ENCODE measurements at places on chromosomes 5 and 9. TPM values are rescaled to one million over a fixed set of nuclear protein-coding genes. Genes with fewer than 3 reads are reported as not detected.

DNA sequence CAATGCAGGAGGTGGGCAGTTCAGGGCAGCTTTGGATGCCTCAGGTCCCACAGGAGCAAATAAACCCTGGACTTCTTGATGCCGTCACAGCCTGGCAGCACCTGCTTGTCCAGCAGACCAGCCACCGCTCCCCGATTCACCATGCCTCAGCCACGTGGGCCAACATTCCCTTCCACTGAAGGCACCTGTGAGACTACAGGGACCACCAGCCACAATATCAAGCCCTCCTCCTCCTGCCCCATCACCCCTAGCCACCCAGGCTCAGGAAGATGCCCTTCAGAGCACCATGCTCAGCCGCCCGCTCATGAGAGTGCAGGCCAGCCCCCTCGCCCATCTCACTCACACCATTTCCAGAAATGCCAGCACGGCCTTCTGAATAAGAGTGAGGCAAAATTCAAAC lies 234.7 kb downstream of the SYK start:
- H3K27me3 ChIP-seq, result no peaks in the 10 kb centered on the region
- peaks cover 16% of the 10 kb centered on the region for H3K4me1 ChIP-seq
- no peaks in the 10 kb centered on the region for H3K36me3 ChIP-seq
- H3K27ac ChIP-seq, result no peak overlapping the region
- no peak for DNase-seq

GRCh38 chr5:108024986-108025385 lies 354.2 kb upstream of the EFNA5 start:
- no peaks in the 10 kb centered on the region for H3K27me3 ChIP-seq
- H3K4me1 ChIP-seq, result no peaks in the 10 kb centered on the region
- H3K4me3 ChIP-seq, result no peak overlapping the region
- H3K27ac ChIP-seq, result no peak overlapping the region
- no peak for DNase-seq

GRCh38 chr5:18403941-18404438 lies 769.7 kb downstream of the TAF11L14 start:
- H3K27me3 ChIP-seq, result no peaks in the 10 kb centered on the region
- no peak overlapping the region for H3K27ac ChIP-seq
- DNase-seq, result no peak
- no peaks in the 10 kb centered on the region for H3K4me1 ChIP-seq
- H3K4me3 ChIP-seq, result no peak overlapping the region

- no peaks in the 10 kb centered on the region for H3K36me3 ChIP-seq
- no peaks in the 10 kb centered on the region for H3K27me3 ChIP-seq
- peak; percentile 60 for DNase-seq
These were observed 974 bp downstream of the CLINT1 start for GRCh38 chr5:157857816-157858526.

SPINK14 gene
- total RNA-seq, result not detected

ADAMTS19 gene
- total RNA-seq, result 0.33 TPM

THBS4 gene
- 1.5 TPM for total RNA-seq

DNA sequence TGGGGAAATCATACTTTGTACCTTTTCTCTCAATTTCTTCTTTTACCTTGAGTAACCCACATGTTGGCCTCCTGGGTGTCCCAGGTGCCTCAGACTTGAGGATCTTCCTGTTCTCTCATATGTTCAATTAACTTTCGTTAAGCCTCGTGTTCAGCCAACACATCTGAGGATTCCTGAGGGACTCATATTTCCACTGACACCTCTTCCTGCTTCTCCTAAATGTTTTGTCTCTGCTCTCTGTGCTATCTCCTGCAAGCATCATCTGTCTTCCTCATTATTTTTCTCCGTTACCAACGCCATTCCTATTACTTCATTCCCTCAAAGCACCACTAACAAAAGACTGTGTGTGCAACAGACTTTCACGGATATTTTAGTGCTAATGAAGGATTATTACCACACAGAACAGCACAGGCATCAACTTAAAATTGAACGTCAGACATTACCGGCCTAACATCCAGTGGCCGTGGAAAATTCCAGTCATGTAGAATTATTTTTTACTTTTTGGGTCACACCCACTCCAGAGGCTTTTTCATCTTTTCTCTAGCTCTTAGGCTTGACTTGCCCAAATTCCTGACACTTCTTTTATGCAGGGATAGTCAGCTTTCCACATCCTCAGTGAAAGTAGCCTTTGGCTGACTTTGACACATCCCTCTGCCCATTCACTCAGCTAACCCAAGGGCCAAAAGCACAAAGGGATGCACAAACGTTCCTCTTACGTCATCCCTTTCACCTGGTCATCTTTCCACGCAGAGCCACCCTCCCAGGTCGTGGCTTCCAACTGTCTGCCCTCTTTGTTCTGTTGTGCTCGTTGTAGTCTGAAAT lies 46.0 kb upstream of the OSMR start:
- no peak for DNase-seq
- no peaks in the 10 kb centered on the region for H3K36me3 ChIP-seq
- H3K4me3 ChIP-seq, result no peak overlapping the region

DNA sequence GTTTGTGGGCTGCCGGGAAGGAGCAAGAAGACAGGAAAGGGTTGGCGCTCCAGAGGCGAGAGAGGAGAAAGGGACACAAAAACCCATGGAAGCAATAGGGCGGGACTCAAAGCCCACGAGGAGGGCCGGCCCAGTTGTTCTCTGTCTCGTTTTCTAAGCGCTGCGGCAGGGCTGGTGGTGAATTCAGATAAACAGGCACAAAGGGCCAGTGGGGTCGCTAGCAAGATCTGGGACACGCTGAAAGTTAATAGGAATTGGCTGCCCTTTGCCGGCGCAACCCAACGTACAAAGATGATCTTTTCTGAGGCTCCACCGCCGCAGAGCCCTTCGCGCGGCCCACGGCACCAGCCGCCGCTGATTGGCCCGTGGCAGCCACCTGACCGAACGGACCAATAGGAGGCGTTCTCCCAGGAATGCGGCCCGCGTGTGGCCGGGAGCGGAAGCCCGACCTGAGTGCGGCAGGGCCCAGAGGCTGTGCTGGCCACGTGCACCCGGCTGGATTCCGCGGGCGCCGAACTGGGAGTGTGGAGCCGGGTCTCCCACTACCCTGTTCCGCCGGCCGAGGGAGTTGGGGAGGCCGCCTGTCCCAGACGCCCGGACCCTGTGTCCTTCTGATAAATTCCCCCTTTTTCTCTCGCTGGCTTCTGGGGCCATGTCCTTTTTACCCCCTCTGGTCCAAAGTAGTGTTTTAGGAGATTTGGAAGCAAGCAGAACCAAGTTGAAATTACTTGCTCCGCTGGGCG lies 16.8 kb upstream of the NSD1 start:
- H3K4me3 ChIP-seq, result no peak overlapping the region
- DNase-seq, result peak; percentile 81
- H3K27ac ChIP-seq, result peak overlapping the region; percentile 19
- H3K27me3 ChIP-seq, result no peaks in the 10 kb centered on the region
- H3K36me3 ChIP-seq, result no peaks in the 10 kb centered on the region

DNA sequence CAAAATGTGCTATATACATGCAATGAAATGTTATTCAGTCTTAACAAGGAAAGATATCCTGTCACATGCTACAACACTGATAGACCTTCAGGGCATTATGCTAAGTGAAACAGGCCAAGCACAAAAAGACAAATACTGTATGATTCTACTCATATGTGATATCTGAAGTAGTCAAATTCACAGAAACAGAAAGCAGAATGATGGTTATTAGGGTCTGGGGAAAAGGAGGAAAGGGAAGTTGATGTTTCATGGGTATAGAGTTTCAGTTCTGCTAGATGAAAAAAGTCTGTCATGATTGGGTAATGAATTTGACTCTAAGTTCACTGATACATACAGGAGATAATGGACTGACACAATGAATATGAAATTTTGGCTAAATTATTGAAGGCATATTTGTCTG lies 11.2 kb upstream of the RIC1 start:
- H3K36me3 ChIP-seq, result no peaks in the 10 kb centered on the region
- peaks cover 5% of the 10 kb centered on the region for H3K4me1 ChIP-seq
- no peak overlapping the region for H3K4me3 ChIP-seq
- no peak overlapping the region for H3K27ac ChIP-seq
- DNase-seq, result no peak
- no peaks in the 10 kb centered on the region for H3K27me3 ChIP-seq

SLC46A2 gene
- not detected for total RNA-seq

- no peaks in the 10 kb centered on the region for H3K4me1 ChIP-seq
- no peaks in the 10 kb centered on the region for H3K27me3 ChIP-seq
- DNase-seq, result no peak
- H3K4me3 ChIP-seq, result no peak overlapping the region
These were observed 116.3 kb downstream of the RFX3 start for GRCh38 chr9:3409453-3409852.

DNA sequence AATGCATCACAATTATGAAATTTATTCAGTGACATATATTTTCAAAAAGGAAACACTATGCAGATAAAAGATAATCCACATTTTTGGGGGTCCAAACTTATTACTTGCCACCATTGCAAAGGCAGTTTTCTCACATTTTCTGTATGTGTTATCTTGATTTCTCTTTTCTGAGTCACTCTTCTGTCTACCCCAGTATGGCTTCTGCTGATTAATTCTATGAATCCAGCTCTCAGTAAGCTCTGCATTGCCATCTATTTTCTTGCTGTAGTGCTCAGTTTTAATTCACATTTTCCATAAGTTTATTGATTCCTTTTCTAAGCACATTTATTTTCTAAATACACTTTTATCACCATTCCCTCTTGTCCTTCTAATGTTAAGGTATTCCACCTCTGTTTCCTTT lies 1.7 kb downstream of the IFNA10 start:
- DNase-seq, result no peak
- no peaks in the 10 kb centered on the region for H3K36me3 ChIP-seq
- H3K27me3 ChIP-seq, result no peaks in the 10 kb centered on the region
- H3K27ac ChIP-seq, result no peak overlapping the region
- H3K4me3 ChIP-seq, result no peak overlapping the region

DNA sequence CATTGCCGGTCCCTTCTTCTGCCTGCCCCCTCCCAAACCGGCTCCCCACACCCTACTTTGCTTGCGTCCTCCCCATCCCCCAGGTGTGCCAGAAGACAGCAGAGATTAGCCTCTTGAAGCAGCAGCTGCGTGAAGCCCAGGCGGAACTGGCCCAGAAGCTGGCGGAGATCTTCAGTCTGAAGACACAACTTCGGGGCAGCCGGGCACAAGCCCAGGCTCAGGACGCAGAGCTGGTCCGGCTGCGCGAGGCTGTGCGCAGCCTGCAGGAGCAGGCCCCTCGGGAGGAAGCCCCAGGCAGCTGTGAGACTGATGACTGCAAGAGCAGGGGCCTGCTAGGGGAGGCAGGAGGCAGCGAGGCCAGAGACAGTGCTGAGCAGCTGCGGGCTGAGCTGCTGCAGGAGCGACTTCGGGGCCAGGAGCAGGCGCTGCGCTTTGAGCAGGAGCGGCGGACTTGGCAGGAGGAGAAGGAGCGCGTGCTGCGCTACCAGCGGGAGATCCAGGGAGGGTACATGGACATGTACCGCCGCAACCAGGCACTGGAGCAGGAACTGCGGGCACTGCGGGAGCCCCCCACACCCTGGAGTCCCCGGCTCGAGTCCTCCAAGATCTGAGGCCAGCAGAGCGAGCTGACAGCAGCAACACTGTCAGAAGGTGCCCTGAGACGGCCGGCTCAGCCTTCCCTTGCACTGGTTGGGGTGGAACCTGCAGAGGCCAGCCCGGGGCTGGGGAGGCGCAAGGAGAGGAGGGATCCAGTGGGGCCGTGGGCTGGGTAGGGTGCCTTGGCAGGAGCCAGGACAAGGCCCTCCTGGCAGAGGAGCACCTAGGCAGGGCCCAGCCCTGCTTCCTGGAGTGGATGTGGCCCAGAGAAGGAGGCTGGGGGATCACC lies 8.3 kb downstream of the N4BP3 start:
- no peaks in the 10 kb centered on the region for H3K4me1 ChIP-seq
- H3K4me3 ChIP-seq, result no peak overlapping the region
- H3K27ac ChIP-seq, result no peak overlapping the region
- peak; percentile 9 for DNase-seq
- H3K27me3 ChIP-seq, result peaks cover 14% of the 10 kb centered on the region

PCDHB13 gene
- 0.26 TPM for total RNA-seq

DNA sequence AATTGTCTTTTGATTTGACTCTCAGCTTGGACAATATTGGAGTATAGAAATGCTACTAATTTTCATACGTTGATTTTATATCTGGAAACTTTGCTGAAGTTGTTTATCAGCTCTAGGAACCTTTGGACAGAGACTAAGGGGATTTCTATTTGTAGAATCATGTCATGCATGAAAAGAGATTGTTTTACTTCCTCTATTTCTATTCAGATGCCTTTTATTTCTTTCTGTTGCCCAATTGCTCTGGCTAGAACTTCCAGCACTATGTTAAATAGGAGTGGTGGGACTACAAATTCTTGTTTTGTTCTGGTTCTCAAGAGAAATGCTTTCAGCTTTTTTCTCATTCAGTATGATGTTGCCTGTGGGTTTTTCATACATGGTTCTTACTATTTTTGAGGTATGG lies 112.8 kb upstream of the CDH12 start:
- H3K27me3 ChIP-seq, result no peaks in the 10 kb centered on the region
- no peaks in the 10 kb centered on the region for H3K4me1 ChIP-seq
- H3K36me3 ChIP-seq, result no peaks in the 10 kb centered on the region
- H3K4me3 ChIP-seq, result no peak overlapping the region
- DNase-seq, result no peak

DNA sequence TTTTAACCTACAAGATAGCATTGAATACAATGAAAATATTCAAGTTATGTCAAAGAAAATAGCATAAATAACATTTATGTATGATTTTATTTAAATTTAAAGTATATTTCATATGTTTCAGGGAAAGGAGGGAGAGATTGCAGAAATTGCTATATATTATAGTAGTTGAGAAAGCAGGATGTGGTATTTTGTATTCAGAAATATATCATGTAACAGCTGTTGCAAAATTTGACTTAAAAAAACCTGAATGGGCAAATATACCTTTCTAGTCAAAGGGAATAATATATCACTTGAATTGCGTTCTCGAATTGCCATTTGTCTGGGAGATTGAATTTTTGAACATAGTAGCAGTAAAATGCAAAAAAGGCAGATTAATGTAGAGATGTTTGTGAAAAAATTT lies 80.6 kb downstream of the PAM start:
- H3K36me3 ChIP-seq, result no peaks in the 10 kb centered on the region
- DNase-seq, result no peak
- H3K4me3 ChIP-seq, result no peak overlapping the region

TMEM174 gene
- not detected for total RNA-seq

SCGB3A1 gene
- total RNA-seq, result not detected

UBE2QL1 gene
- not detected for total RNA-seq

DNA sequence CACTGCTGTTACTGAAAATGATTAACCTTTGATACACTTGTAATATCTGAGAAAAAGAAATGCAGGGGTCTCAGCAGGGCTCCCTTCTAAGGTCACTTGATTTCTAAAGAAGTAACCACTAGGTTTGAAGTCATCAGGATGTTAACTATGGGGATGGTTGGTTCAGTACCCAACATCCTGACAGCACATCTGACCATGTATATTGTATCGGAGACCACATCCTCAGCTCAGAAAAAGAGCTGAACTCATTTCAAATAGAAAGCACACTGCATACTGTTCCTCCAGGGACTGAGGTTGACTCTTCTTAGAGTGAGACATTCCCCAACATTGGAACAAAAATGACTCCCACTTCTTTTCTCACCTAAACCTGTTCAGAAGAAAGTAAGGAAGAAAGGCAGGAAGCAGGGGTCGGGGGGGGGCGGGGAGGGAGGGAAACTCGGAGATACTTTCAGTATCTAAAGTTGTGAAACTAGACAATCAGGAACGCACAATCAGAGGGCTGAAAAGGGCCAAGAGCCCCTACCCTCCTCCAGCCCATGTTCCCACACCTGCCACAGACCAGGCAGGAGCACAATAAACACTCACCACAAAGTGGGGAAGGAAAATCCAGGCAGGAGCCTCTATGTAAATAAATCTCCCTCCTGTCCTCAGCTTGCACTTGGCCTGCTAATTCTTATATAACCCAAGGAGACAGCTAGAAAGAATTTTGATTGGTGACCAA lies 730 bp upstream of the GZMA start:
- no peaks in the 10 kb centered on the region for H3K36me3 ChIP-seq
- no peaks in the 10 kb centered on the region for H3K4me1 ChIP-seq
- no peak for DNase-seq
- H3K27me3 ChIP-seq, result no peaks in the 10 kb centered on the region
- no peak overlapping the region for H3K27ac ChIP-seq

PPP3R2 gene
- total RNA-seq, result not detected
